ENCODE measurements at places on chromosomes 3 and 15.

DNA sequence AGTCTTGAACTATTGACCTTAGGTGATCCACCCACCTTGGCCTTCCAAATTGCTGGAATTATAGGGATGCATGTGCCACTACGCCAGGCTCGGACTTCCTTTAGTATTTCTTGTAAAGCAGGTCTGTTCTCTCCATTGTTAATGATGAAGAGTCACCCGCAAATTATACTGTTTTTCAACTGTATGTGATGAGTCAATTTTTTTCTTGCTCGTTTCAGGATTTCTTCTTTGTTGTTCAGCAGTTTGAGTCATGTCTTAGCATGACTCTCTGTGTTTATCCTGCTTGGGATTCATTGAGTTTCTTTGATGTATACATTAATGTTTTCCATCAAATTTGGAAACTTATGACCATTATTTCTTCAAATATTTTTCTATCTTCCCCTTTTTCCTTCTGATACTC lies 28.9 kb downstream of the GRAMD1C start:
- no peak for DNase-seq

- no peak for DNase-seq
Measured at GRCh38 chr15:70264014-70264582, 166.4 kb upstream of the TLE3 start.

DNA sequence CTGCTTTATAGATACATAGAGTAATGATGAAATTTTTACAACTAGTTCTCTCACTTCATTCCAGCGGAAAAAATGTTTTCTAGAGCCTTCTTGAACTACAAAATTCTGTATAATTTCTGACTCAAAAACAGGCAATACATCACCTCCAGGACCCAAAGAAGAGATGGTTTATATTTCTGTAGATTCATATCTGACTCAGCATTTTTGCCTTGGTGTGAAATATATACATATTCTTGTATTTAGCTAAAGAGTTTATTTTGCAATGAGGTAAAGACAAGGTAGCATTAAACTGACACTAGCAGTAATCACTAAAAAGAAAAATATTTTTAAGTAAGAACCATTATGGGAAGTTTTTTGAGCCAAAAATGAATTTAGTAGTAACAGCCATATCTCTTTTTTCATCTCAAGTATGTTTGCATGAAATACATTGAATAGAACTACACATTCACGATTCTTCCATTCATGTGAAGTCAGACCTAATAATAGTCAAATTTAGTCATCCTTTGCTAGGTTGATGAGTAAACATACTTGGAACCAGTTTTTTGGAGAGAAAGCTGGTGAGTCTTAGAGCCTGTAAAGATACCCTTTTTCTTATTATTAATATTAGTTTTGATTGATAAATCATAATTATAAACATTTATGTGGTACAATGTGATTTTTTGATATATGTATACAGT lies 31.6 kb downstream of the COL8A1 start:
- no peak for DNase-seq

DNA sequence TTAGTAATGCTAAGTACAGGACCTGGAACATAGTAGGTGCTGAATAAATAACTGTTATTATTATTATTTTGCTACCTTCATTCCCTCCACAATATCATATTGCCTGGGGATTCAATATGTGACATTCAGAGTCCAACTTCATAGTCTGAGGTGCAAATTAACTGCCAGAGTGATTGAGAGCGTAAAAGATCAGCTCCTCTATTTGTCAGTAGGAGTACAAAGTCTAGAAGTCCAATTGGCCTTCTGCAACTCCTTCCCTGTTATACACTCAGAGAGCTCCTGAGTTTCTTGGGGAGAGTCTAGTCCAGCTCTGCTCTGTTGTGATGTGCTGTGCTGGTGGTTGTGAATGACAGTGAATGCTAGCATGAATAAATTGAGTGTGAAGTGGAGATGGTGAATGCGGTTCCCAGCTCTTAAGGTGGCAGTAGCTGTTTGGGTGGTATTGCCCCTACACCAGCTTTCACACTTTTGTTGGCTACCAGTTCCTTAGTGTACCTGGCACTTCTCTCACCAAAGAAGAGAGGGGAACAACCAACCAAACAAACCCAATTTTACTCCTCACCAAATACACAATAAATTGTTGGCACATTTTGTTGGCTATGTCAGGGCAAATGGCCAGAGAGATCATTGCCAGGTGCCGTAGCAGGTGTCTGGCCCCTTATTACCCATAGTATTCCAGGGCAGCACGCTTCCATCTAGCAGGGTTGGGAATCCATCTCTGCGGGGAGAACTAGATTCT lies 270.1 kb upstream of the TBL1XR1 start:
- no peak for DNase-seq

- DNase-seq, result no peak
Measured at GRCh38 chr3:53286727-53287126, 30.9 kb upstream of the TKT start.

- DNase-seq, result no peak
Measured at GRCh38 chr15:88834211-88834812, 31.1 kb downstream of the ACAN start.

DNA sequence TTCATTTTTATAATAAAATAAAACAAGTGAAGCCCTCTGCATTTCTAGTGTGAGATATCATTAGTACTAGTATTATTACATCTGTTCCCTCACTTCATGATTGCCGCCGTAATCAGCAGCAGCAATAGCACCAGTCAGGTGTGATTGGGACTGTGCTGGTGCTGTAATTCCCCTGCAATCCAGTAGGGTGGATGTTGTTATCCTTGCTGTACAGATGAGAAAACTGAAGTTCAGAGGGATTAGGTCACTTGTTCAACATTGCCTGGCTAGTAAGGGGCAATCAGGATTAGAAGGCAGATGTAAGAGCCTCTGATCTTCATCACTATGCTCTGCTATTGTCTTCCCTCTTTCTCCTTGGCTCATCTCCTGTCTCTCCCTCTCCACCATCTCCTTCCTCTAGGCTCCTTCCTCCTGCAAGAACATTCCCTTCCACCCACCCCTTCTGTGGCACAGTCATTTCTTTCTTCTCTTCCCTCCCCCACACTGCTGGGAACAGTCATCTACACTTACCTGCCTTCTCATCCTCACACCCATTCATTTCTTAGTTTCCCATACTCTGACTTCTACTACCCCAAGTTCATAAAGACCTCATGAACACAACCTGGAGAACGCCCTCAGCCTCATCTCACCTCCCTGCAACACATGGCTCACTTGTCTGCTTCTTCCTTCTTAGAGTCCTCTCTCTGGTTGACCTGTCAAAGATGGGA lies 29.7 kb downstream of the CRYGS start:
- no peak for DNase-seq

GRCh38 chr15:40439960-40440742 lies 602 bp upstream of the BAHD1 start:
- no peak for DNase-seq

DNA sequence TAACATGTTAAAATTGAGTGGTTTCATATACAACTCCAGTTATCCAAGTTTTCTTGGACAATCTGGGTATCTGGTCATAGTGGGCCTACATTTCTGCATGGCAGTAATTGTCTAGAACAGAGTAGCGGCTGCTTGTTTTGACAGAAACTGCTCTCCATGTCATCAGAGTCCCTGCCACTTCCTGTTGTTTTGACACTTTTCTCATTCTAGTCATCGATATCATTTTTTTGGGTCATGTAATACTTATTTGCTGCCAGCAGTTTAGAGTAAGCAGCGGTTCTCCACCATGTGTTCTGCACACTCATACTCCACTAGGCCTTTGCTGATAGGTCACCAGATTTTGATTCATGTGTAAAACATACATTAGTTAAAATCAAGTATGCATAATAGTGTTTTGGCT lies 81.5 kb downstream of the SLC25A26 start:
- DNase-seq, result no peak

DNA sequence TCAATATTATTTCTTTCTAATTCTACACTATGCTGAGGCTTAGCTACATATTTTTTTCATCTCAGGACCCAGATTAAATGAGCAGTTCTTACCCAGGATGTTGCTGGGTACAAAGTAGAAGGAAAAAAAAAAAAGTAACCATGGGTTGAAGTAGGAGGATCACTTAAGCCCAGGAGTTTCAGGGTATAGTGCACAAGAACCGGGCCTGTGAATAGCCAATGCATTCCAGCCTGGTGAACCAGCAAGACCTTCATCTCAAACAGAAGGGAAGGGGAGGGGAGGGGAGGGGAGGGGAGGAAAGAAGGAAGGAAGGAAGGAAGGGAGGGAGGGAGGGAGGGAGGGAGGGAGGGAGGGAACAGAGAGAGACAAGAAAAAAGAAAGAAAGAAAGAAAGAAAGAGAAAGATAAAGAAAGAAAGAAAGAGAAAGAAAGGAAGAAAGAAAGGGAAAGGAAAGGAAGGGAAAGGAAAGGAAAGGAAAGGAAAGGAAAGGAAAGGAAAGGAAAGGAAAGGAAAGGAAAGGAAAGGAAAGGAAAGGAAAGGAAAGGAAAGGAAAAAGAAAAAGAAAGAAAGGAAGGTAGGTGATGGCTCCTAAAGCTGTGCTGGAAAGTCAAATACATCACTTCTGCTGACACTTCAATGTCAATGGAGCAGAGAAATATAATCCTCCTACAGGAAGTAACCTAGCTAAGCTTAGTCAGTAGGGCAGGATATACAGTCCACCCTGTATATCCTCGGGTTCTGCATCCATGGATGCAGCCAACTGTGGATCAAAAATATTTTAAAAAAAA lies 206.8 kb upstream of the TGFBR2 start:
- no peak for DNase-seq

- no peak for DNase-seq
Measured at GRCh38 chr3:13378155-13378554, 42.0 kb downstream of the NUP210 start.

GRCh38 chr3:119774444-119774843 lies 7.5 kb upstream of the NR1I2 start:
- DNase-seq, result no peak

- DNase-seq, result no peak
Measured at GRCh38 chr3:46664188-46664970, 29.1 kb downstream of the ALS2CL start.

- no peak for DNase-seq
Measured at GRCh38 chr15:67753891-67754290, 71.4 kb upstream of the SKOR1 start.

DNA sequence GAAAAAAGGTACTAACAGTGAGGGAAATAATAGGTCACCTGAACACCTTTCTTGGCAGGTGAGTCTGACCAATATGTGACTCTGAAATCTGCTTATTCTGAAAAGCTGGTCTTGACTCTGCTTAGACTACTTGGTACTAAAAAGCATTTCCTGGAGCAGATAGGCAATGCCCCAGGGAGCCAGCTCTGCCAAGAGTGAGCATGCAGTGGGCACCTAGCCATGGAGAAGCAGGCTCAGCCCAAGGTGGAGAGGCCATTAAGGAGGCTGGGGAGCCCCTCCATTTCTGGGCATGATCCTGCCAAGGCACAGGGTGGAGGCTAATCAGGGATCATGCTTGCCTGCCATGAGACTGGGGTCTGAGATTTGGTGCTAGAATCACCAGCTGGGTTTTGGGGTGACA lies 1.6 kb upstream of the LTF start:
- no peak for DNase-seq

- no peak for DNase-seq
Measured at GRCh38 chr3:68017069-68017468, 362.7 kb upstream of the SUCLG2 start.

GRCh38 chr3:46923559-46924350 lies 46.2 kb downstream of the PTH1R start:
- DNase-seq, result no peak

GRCh38 chr3:194522579-194523046 lies 35.8 kb upstream of the ATP13A3 start:
- no peak for DNase-seq

GRCh38 chr3:129577925-129578786 lies 28.3 kb downstream of the PLXND1 start:
- DNase-seq, result no peak

- DNase-seq, result no peak
Measured at GRCh38 chr15:78533331-78533730, 6.9 kb upstream of the PSMA4 start.

GRCh38 chr15:90002428-90002844 lies 1.3 kb downstream of the ZNF710 start:
- no peak for DNase-seq

DNA sequence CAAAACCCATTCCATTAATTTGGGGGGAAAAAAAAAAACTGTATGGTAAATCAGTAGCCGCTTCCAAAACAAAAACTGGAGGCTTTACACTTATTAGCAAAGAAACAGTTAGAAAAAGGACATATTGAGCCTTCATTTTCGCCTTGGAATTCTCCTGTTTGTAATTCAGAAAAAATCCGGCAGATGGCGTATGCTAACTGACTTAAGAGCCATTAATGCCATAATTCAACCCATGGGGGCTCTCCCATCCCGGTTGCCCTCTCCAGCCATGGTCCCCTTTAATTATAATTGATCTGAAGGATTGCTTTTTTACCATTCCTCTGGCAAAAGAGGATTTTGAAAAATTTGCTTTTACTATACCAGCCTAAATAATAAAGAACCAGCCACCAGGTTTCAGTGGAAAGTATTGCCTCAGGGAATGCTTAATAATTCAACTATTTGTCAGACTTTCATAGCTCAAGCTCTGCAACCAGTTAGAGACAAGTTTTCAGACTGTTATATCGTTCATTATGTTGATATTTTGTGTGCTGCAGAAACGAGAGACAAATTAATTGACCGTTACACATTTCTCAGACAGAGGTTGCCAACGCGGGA lies 9.4 kb upstream of the RPL24 start:
- no peak for DNase-seq

- no peak for DNase-seq
Measured at GRCh38 chr3:178353006-178353694, 183.1 kb upstream of the KCNMB2 start.

- DNase-seq, result no peak
Measured at GRCh38 chr3:159977295-159977694, 11.3 kb upstream of the IL12A start.

DNA sequence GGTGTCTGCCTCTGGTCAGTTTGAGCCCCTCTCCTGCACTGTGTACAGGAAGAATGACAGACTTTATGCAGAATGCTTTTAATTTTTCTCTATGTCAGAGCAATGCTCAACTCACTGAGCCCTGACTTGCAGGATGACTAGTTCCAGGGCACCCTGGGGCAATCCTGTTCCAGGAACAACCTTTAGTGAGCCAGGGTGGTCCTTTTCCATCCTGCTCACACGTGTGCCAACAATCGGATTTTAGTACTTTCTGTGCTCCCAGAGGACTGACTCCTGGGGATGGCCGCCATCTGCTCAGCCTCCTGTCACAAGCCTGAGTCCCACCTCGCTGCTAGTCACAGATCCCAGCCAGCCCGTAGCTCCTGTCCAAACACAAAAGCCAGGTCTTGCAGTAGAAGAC lies 48.2 kb upstream of the ALDH1A3 start:
- DNase-seq, result no peak

GRCh38 chr3:97911459-97911858 lies 60.8 kb downstream of the RIOX2 start:
- no peak for DNase-seq

- no peak for DNase-seq
Measured at GRCh38 chr3:50658416-50658815, 16.3 kb upstream of the DOCK3 start.

Measured in GOT3 (cell line).